ENCODE measurements at places on chromosomes 1 and 21.

GRCh38 chr1:189644970-189645369 lies 832.7 kb downstream of the BRINP3 start:
- DNase-seq, result no peak

DNA sequence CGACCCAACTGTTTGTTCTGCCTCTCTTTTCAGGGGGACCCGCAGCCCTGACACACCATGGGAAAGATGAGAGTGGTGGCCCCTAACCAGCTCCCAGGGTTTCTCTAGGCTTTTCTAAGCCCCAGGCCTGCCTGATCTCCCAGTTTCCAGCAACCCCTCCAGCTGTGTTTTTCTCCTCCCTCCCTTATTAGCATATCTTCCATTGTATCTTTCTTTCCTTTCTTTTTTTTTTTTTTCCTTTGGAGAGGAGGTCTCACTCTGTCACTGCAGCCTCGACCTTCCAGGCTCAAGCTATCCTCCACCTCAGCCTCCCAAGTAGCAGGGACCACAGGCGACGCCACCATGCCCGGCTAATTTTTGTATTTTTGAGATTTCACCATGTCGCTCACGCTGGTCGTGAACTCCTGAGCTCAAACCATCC lies 1.8 kb upstream of the CERS2 start:
- no peak for DNase-seq

DNA sequence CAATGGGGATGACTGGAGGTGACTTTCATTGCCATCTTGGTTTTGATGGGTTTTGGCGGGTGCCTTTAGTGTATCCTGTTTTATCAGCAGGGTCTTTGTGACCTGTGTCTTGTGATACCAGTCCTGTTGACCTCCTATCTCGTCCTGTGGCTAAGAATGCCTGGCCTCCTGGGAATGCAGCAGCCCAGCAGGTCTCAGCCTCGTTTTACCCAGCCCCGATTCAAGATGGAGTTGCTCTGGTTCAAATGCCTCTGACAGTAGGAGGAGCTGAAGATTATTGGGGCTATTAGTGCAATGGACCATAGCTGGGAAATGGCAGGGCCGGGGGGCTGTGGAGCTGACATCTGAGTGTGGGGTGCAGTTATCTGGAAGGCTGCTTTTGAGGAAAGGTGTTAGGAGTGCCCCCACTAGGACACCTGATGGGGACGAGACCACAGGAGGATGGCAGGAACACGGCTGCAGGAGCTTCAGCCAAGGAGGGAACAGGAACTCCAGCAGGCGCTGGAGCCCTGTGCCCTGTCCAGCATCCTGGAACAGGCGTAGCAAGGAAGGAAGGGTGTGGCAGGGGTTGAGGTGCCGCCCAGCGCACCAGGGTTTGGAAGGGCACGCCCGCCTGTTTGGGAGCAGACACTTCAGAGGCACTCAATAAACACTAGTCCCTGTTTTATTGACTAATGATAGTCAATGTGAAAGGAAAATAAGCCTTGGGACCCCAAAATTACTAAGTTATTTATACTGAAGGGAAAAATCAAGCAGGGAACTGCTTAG lies 15.3 kb upstream of the AGPAT3 start:
- DNase-seq, result no peak

DNA sequence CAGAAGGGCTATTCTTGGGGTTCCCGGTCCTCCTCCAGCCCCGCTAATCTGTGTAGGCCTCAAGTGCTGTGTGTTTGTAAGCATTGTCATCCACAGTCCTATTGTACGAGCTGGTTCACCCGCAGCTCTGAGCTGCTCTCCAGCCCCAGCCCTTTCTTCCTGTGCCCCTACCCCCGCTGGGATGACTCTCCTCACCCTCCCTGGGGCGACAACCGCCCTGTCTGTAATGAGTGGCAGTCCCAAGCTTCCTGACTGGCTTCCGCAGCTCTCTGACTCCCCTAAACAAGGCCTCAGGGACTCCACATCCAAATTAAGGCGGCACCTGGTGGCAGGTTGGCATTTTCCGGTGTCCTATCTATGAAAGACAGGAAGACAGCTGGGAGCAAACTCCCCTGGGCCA lies 45.8 kb downstream of the TFF3 start:
- no peak for DNase-seq

- peak; percentile 97 for DNase-seq
Measured at GRCh38 chr21:41783476-41784180, 16.8 kb upstream of the RIPK4 start.

- DNase-seq, result no peak
Measured at GRCh38 chr1:81128079-81128478, 672.7 kb upstream of the ADGRL2 start.

- DNase-seq, result no peak
Measured at GRCh38 chr1:168146626-168147025, 9.9 kb upstream of the GPR161 start.

GRCh38 chr1:98391175-98391574 lies 270.3 kb upstream of the SNX7 start:
- no peak for DNase-seq

DNA sequence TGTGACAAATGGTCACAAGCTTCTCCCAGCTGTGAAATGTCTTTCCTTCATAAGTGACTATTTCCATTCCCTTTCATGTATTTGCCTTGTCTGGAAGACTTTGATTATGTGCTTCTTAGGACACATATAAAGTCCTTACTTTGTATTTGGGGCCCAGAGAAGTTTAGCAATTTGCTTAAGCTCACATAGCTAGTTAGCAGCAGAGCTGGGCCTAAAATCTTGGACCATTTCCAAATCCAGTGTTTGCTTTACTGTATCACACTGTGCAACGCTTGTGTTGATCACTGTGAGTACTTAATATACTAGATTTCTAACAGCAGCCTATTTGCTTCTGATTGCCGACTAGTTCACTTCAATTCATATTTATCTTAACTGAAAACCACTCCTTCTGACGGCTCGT lies 2.2 kb upstream of the KCNA3 start:
- DNase-seq, result peak; percentile 14

GRCh38 chr1:56630786-56631185 lies 14.3 kb upstream of the PRKAA2 start:
- no peak for DNase-seq

- DNase-seq, result no peak
Measured at GRCh38 chr1:219731771-219732170, 118.9 kb upstream of the ZC3H11B start.

- DNase-seq, result no peak
Measured at GRCh38 chr1:154703170-154703569, 95.2 kb upstream of the ADAR start.
